CD14-positive monocyte (primary cell): ENCODE measurements at places on chromosomes 1 and 21. TPM values are rescaled to one million over a fixed set of nuclear protein-coding genes. Genes with fewer than 3 reads are reported as not detected.

GRCh38 chr1:184941735-184942134 lies 32.6 kb downstream of the NIBAN1 start:
- H3K27me3 ChIP-seq: no peaks in the 10 kb centered on the region
- H3K36me3 ChIP-seq: no peaks in the 10 kb centered on the region
- H3K27ac ChIP-seq: no peak overlapping the region
- no peak for DNase-seq
- H3K4me3 ChIP-seq: no peak overlapping the region

GRCh38 chr1:113846391-113847035 lies 25.0 kb downstream of the PTPN22 start:
- H3K36me3 ChIP-seq: peaks cover 39% of the 10 kb centered on the region
- H3K4me1 ChIP-seq: peaks cover 17% of the 10 kb centered on the region
- DNase-seq: no peak
- H3K4me3 ChIP-seq: no peak overlapping the region
- no peaks in the 10 kb centered on the region for H3K27me3 ChIP-seq

Gene HP1BP3
- 121 TPM for polyA plus RNA-seq

DNA sequence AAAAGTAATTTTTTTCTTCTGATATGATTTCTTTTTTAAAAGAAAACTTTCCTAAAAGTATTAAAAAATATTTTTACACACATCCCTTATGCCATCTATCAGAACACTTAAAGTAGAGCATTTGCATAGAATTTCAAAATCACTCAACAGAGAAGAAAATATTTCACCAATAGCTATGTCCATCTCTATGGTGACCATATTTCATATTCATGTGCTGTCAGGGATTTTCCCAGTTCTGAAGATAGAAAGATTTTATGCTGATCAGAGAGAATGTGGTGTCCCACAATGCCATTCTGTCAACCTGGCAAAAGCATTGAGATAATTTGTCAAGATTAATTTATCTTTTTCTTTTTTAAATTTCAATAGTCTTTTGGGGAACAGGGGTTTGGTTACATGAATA lies 87.0 kb downstream of the C4BPA start:
- no peak overlapping the region for H3K27ac ChIP-seq
- no peak overlapping the region for H3K4me3 ChIP-seq
- H3K27me3 ChIP-seq: no peaks in the 10 kb centered on the region
- no peak for DNase-seq
- H3K4me1 ChIP-seq: peaks cover 22% of the 10 kb centered on the region
- no peaks in the 10 kb centered on the region for H3K36me3 ChIP-seq

GRCh38 chr1:243738020-243738419 lies 112.0 kb downstream of the AKT3 start:
- peaks cover 29% of the 10 kb centered on the region for H3K4me1 ChIP-seq
- no peak for DNase-seq

- H3K4me1 ChIP-seq: peaks cover 24% of the 10 kb centered on the region
- H3K4me3 ChIP-seq: no peak overlapping the region
- H3K36me3 ChIP-seq: no peaks in the 10 kb centered on the region
- DNase-seq: peak; percentile 35
- H3K27ac ChIP-seq: no peak overlapping the region
- H3K27me3 ChIP-seq: no peaks in the 10 kb centered on the region
Measured at GRCh38 chr1:58908561-58909560, 125.0 kb upstream of the JUN start.

Gene OLIG2
- polyA plus RNA-seq: not detected

DNA sequence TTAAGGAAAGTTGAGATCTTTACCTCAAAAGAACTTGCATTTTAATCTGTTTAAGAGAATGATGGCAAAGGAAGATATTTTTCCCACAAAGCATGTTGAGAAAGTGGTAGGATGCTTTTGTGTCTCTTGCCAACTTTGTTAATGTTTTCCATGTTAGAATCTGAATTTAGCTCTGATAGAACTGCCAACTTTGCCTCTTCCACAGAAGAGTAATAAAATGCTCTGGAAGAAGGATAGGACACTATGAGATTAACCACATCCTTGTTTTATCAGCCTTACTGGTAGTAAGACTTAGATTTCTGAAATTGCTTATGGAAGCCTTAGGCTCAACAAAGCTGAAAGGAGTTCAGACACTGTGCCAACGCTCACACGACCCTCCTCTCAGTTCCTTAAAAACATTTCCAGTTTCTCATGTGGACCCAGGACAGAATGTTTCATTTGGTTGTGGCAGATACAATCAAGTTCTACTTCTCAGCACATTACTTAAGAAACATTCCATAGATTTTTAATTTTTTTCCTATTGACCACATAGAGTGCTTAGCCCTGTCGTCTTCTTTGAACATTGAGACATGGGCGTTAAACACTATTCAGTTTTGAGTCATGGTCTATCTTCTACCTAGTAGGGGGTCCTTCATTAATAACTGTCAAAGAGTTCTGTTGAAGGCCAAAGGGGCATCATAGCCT lies 59.0 kb downstream of the MTR start:
- no peak for DNase-seq
- peaks cover 52% of the 10 kb centered on the region for H3K36me3 ChIP-seq
- no peak overlapping the region for H3K27ac ChIP-seq

Gene OR2L2
- polyA plus RNA-seq: 0.05 TPM in 1 of 2 replicates, not detected in the other

GRCh38 chr1:19391596-19391981 lies 79.5 kb downstream of the SLC66A1 start:
- H3K36me3 ChIP-seq: peaks cover 6% of the 10 kb centered on the region
- peak overlapping the region; percentile 47 for H3K27ac ChIP-seq
- H3K27me3 ChIP-seq: no peaks in the 10 kb centered on the region
- peaks cover 22% of the 10 kb centered on the region for H3K4me1 ChIP-seq
- DNase-seq: no peak

- no peaks in the 10 kb centered on the region for H3K36me3 ChIP-seq
- H3K27me3 ChIP-seq: peaks cover 21% of the 10 kb centered on the region
Measured at GRCh38 chr1:229368347-229368746, 25.5 kb upstream of the CCSAP start.

Gene LCK
- 2.2 TPM for polyA plus RNA-seq

GRCh38 chr1:74368335-74368734 lies 133.1 kb downstream of the TNNI3K start:
- no peaks in the 10 kb centered on the region for H3K36me3 ChIP-seq
- H3K4me3 ChIP-seq: no peak overlapping the region
- no peak for DNase-seq
- no peaks in the 10 kb centered on the region for H3K4me1 ChIP-seq
- no peaks in the 10 kb centered on the region for H3K27me3 ChIP-seq

DNA sequence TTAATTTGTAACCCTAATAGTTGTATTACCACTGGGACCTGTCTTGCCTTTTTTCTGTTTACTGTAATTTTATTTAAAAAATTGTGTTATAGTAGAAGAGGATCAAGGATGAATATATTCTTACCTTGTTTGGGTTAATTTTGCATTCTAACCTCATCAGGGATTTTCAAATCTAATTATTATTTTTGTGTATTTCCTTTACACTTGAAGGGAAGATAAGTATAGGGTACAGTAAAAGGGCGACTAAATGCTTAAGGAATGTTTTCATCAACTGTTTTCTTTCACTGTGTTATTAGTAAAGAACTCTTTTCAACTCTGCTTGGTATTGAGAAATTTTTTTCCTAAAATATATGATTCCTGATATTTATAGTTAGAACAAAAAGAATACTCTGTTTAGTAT lies 33.3 kb downstream of the OSBPL9 start:
- H3K4me3 ChIP-seq: no peak overlapping the region
- H3K36me3 ChIP-seq: peaks cover 29% of the 10 kb centered on the region
- no peak for DNase-seq
- H3K4me1 ChIP-seq: peaks cover 13% of the 10 kb centered on the region

Gene PALMD
- polyA plus RNA-seq: not detected in 2 replicates

Gene OR2L5
- not detected for polyA plus RNA-seq

DNA sequence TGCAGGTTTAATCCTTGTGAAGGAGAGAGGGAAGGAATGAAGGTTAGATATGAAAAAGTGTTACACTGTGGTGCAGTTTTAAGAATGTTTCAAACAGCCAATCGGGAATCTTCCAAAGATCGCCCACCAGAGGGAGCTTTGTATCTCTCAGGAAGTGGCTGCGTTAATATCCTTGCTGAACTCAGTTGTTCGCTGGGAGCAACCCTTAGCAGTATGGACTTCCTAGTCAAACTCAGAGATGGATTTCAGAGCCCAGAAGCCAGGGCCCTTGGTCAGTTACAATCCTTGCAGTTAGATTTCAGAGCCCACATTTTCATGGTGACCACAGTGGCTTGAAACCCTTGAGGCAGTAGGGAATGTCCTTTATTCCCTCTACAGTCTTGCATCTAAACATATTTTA lies 136.2 kb downstream of the NTNG1 start:
- H3K4me1 ChIP-seq: no peaks in the 10 kb centered on the region
- DNase-seq: no peak
- H3K4me3 ChIP-seq: no peak overlapping the region
- H3K36me3 ChIP-seq: no peaks in the 10 kb centered on the region
- H3K27ac ChIP-seq: no peak overlapping the region

- H3K27ac ChIP-seq: no peak overlapping the region
- no peak overlapping the region for H3K4me3 ChIP-seq
- peak; percentile 10 for DNase-seq
- H3K4me1 ChIP-seq: no peaks in the 10 kb centered on the region
- no peaks in the 10 kb centered on the region for H3K36me3 ChIP-seq
- H3K27me3 ChIP-seq: no peaks in the 10 kb centered on the region
Measured at GRCh38 chr1:178189814-178190213, 95.9 kb downstream of the RASAL2 start.

- peaks cover 11% of the 10 kb centered on the region for H3K4me1 ChIP-seq
- no peaks in the 10 kb centered on the region for H3K36me3 ChIP-seq
- no peak for DNase-seq
- no peak overlapping the region for H3K4me3 ChIP-seq
Measured at GRCh38 chr1:199399996-199400724, 627.4 kb upstream of the NR5A2 start.

Gene FCGR3A
- 131 TPM for polyA plus RNA-seq

- DNase-seq: no peak
- no peaks in the 10 kb centered on the region for H3K36me3 ChIP-seq
- H3K4me3 ChIP-seq: no peak overlapping the region
- H3K27me3 ChIP-seq: no peaks in the 10 kb centered on the region
Measured at GRCh38 chr1:236753516-236753915, 41.6 kb upstream of the MTR start.

Gene TOR1AIP2
- polyA plus RNA-seq: 20.5 TPM

Gene C2CD2
- polyA plus RNA-seq: 3.8 TPM

DNA sequence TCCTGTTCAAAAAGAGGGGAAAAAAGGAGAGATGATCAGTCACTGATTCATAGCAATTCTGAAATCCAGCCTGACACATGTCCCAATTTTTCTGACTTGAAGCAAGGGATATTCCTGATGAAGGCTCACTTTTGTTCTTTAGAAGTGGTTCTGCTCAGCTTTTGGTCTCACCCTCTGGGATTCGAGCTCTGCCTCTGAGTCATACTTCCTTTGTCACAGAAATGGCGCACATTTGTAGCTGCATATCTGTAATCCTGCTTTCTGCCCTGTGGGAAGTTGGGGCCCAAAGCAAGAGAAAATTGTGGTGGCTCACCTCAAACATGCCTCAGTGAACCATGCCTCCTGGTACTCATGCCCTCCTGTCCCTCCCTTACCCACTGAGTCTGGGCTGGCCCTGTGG lies 22.3 kb upstream of the FAM78B start:
- H3K4me3 ChIP-seq: no peak overlapping the region
- H3K27me3 ChIP-seq: no peaks in the 10 kb centered on the region
- no peaks in the 10 kb centered on the region for H3K36me3 ChIP-seq
- H3K27ac ChIP-seq: no peak overlapping the region
- H3K4me1 ChIP-seq: no peaks in the 10 kb centered on the region
